ENCODE measurements at places on chromosomes 5 and 9. TPM values are rescaled to one million over a fixed set of nuclear protein-coding genes. Genes with fewer than 3 reads are reported as not detected.

LCN12 gene
- total RNA-seq: 0.55 TPM

SLC22A4 gene
- total RNA-seq: 3.4 TPM

HTR4 gene
- not detected for total RNA-seq

BASP1 gene
- 169 TPM for total RNA-seq

COL15A1 gene
- 0.04 TPM for total RNA-seq

BNC2 gene
- total RNA-seq: 11.7 TPM

MELK gene
- total RNA-seq: 40.8 TPM

GZMA gene
- total RNA-seq: not detected

ACTBL2 gene
- total RNA-seq: 0.12 TPM

- no peaks in the 10 kb centered on the region for H3K36me3 ChIP-seq
- no peak overlapping the region for H3K4me3 ChIP-seq
- H3K4me1 ChIP-seq: peaks cover 36% of the 10 kb centered on the region
- no peak for DNase-seq
- peak overlapping the region; percentile 99 for H3K27ac ChIP-seq
Measured at GRCh38 chr9:35923598-35923926, 14.3 kb downstream of the SPAAR start.

GRCh38 chr5:149559706-149560105, 8.5 kb upstream of the CSNK1A1 start:
- no peaks in the 10 kb centered on the region for H3K36me3 ChIP-seq
- no peaks in the 10 kb centered on the region for H3K27me3 ChIP-seq
- H3K4me3 ChIP-seq: no peak overlapping the region
- DNase-seq: no peak
- peaks cover 41% of the 10 kb centered on the region for H3K4me1 ChIP-seq

- DNase-seq: no peak
- H3K27ac ChIP-seq: no peak overlapping the region
- H3K4me3 ChIP-seq: no peak overlapping the region
- no peaks in the 10 kb centered on the region for H3K36me3 ChIP-seq
Measured at GRCh38 chr9:89361031-89361430, 42.7 kb downstream of the SECISBP2 start.

- peaks cover 4% of the 10 kb centered on the region for H3K4me1 ChIP-seq
- H3K27me3 ChIP-seq: no peaks in the 10 kb centered on the region
- H3K36me3 ChIP-seq: no peaks in the 10 kb centered on the region
Measured at GRCh38 chr5:163342306-163342705, 95.1 kb upstream of the CCNG1 start.

GRCh38 chr5:174623018-174623417, 101.4 kb upstream of the MSX2 start:
- H3K4me3 ChIP-seq: no peak overlapping the region
- H3K27ac ChIP-seq: no peak overlapping the region
- no peaks in the 10 kb centered on the region for H3K36me3 ChIP-seq
- 0 out of 2 replicates have a peak, but pooled peaks cover 5% of the 10 kb centered on the region for H3K4me1 ChIP-seq
- DNase-seq: no peak

- peaks cover 20% of the 10 kb centered on the region for H3K4me1 ChIP-seq
- H3K27ac ChIP-seq: no peak overlapping the region
- H3K4me3 ChIP-seq: no peak overlapping the region
- no peaks in the 10 kb centered on the region for H3K27me3 ChIP-seq
Measured at GRCh38 chr5:31823472-31823871, 184.5 kb downstream of the PDZD2 start.

DNA sequence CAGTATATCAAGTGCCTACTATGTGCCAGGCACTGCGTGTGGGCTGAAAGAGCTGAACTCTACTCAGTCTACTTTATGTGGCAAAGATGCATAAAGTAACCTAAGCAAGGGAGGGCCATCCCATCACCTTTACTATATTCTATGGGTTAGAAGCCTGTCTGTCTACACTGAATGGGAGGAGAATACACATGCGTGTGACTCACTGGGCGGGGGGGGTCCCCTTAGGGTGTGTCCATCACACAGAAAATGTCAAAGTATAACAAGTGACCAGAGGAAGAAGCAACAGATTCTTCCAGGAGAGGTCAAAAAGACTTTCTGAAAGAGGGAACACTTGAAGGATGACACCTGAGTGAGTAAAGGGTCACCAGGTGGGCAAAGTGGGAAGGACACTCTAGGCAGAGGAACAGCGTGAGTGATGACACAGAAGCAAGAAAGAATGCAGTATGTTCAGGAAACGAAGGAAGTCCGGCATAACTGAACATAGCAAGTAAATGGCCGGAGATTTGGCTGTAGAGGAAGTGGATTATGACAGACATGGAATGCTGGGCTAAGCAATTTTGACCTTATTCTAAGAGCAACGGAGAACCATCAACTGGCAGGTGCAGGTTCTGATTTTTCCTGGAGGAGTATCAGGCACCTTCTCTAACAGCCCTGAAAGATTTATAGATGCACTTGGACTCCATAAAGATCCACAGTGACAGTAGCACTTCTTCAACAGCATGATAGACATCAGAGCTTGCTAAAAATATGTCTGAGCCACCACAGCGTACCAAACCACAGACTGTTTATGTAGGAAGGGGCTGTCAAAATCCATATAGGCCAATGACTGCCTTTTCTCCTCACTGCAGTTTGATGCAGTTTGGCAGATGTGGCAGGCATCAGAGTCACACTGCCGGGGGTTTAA, 8.0 kb upstream of the WHRN start:
- peak; percentile 62 for DNase-seq
- peak overlapping the region; percentile 50 for H3K4me3 ChIP-seq
- H3K27me3 ChIP-seq: no peaks in the 10 kb centered on the region
- H3K36me3 ChIP-seq: no peaks in the 10 kb centered on the region

GRCh38 chr9:89026876-89027275, 35.6 kb downstream of the S1PR3 start:
- H3K4me1 ChIP-seq: peaks cover 14% of the 10 kb centered on the region
- H3K27me3 ChIP-seq: no peaks in the 10 kb centered on the region
- DNase-seq: no peak
- no peak overlapping the region for H3K4me3 ChIP-seq
- H3K27ac ChIP-seq: no peak overlapping the region

- H3K27ac ChIP-seq: no peak overlapping the region
- peaks cover 14% of the 10 kb centered on the region for H3K4me1 ChIP-seq
- H3K27me3 ChIP-seq: no peaks in the 10 kb centered on the region
- DNase-seq: no peak
- no peak overlapping the region for H3K4me3 ChIP-seq
- no peaks in the 10 kb centered on the region for H3K36me3 ChIP-seq
Measured at GRCh38 chr5:115469904-115470516, 74.6 kb downstream of the FEM1C start.

DNA sequence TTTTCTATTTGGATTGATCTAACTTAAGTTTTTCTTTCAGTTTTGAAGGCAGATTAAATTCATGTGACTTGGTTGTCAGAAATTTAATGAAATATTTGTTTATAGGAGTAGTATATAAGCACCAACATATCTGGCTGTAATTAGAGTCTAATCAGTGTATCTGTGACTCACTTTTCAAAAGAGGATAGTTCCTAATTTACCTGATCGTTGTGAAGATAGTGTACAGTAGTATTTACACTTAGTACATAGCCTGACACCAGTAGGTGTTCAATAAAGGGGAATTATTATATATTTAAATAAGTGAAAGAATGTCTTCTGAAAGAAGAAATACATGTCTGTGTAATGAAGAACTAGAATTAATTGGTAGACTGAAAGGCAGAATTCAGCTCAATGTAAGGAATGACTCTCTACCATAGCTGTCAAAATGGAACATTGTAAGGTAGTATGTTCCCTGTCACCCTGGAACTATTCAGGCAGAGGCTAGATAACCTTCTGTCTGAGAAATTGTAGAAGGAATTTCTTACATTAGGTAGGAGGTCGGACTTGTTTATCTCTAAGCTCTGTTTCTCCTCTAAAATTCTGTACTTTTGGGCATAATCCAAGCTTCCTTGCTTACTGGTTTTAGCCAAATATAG, 8.6 kb downstream of the TGFBR1 start:
- H3K36me3 ChIP-seq: no peaks in the 10 kb centered on the region
- no peaks in the 10 kb centered on the region for H3K27me3 ChIP-seq
- H3K4me1 ChIP-seq: no peaks in the 10 kb centered on the region
- H3K4me3 ChIP-seq: no peak overlapping the region
- no peak overlapping the region for H3K27ac ChIP-seq
- no peak for DNase-seq

DNA sequence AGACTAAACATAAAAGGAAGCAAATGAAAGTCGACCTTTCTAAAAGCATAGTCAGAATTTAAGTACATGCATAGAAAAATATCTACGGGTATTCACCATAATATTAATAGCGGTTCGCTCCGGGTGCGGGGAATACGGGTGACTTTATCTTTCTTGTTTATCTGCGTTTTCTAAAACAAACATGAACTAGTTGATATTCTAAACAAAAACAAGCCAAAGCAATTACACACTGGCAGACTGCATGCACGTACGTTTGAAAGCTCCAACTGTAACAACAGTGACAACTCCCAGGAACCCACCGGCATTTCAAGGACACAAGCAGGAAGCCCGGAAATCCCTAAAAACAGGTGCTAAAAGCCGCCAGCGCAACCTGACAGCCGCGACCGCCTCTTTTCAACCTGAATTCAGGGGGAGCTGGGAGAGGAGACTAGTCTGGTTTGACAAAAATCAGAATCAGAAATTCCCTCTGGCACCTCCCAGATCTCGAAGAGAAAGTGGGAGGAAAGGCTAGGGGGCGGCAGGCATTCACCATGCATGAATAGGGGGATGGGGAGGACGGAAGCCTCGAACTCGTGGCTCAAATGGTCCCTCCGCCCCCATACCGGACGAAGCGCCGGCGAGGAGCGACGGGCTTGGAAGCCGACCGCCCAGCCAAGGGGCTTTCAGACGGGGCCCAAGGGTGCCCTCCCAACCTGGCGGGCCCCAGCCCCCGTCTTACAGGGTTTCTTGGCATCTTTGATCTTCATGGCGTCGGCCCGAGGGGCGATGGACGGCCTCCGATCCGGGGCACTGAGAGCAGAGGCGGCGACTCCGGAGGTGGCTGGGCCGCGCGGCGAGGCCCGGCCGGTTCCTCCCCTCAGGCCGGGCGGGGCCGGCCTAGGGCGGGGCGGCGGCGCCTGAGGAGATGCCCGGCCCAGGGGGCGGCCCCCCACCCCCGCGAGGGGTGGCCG, at the start of gene PANK3:
Gene PANK3 (minus strand): TSS at position 831 of the 950 bp plus-strand sequence. CDS start 85 bp downstream, at position 746.
- no peak for DNase-seq
- H3K27ac ChIP-seq: peak within 1 kb of the TSS; percentile 74
- peak within 1 kb of the TSS; percentile 97 for H3K4me3 ChIP-seq
- peaks cover 17% of the 10 kb centered on the region for H3K4me1 ChIP-seq

DNA sequence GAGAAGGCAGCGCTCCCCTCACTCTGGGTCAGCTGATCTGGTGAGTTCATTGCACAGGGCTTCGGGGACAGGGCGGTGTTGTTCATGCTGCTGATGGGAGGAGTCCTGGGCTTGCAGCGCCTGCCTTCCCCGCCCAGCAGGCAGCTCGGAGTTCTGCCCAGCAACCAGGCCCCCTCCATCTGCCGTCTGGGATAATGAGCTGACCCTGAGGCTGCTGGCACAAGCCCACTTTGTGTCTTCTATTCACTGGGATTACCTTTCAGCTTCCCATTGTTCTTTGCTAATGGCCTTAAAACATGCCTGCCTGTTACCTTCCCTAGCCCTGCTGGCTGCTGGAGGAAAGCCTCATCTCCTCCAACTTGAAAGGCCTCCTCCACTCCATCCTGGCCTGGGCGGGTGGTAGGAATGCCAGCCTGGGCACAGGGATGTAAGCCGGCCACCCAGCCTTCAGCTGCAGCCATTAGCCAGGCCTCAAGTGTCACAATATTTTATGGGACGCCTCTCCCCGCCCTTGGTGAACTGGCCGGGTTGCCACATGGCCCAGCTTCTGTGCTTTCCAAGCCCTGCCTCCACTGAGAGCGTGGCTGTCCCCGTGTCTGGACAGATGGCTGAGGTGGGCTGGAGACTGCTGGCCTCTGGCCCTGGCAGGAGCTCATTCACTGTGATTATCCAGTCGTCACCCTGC, 70.4 kb downstream of the GADD45G start:
- H3K4me1 ChIP-seq: no peaks in the 10 kb centered on the region
- no peak overlapping the region for H3K27ac ChIP-seq

- peaks cover 7% of the 10 kb centered on the region for H3K4me1 ChIP-seq
- H3K27ac ChIP-seq: no peak overlapping the region
- no peak for DNase-seq
- H3K27me3 ChIP-seq: no peaks in the 10 kb centered on the region
Measured at GRCh38 chr5:98564836-98565235, 208.6 kb upstream of the RGMB start.

DNA sequence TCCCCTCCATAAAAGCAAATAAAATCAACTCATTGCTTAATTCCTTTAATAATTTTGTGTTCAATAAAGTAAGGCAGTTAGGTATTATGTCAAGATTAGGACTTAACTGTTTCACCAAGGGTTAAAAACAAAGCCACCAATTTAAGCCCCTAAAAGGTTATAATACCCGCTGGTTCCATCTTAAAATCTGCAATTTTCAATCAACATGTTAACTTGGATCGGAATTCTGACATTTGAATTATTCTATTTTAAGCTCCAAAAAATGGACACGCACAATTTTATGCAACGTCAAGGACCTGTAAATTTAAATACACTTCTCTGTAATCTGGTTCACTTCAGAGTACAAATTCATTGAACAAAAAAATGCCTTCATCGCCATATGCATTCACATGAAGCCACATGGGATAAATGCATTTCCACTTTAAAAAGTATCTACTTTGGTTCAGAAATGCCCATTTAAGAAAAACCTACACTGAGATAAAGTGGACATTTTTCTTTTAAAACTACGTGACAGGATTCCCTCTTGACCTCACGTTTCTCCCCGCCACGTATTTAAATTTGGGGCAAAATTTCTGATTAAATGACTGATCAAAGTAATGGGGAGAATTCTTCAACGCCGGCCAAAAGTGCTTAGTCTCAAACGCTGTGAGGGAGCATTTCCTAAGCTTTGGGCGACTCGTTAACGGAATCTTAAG, 721 bp downstream of the GIN1 start:
- peak; percentile 36 for DNase-seq
- peak overlapping the region; percentile 92 for H3K27ac ChIP-seq
- H3K4me3 ChIP-seq: peak overlapping the region; percentile 90
- no peaks in the 10 kb centered on the region for H3K27me3 ChIP-seq
- peaks cover 40% of the 10 kb centered on the region for H3K4me1 ChIP-seq

GRCh38 chr5:171980792-171981191, 25.6 kb downstream of the FBXW11 start:
- H3K36me3 ChIP-seq: peaks cover 46% of the 10 kb centered on the region
- no peak for DNase-seq
- H3K4me3 ChIP-seq: no peak overlapping the region
- peaks cover 15% of the 10 kb centered on the region for H3K4me1 ChIP-seq
- no peak overlapping the region for H3K27ac ChIP-seq

DNA sequence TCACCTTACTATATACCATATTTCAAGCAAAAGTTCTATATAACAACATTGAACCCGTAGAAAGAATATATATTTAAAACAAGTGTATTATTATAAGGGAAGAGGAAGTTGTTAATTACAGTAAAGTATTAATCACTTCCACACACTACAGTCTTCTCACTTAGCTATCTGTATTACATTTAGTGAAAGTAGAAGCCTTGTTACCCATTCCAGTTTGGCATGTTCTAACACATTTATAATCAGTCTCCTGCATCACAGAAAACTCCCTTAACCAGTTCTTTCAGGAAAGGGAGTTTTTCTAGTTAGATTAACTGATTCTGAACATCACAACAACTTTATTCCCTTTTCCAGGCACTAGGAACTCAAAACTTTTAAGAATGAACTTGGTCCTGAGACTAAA, 6.9 kb downstream of the RAB14 start:
- no peak overlapping the region for H3K4me3 ChIP-seq
- no peaks in the 10 kb centered on the region for H3K27me3 ChIP-seq
- peaks cover 27% of the 10 kb centered on the region for H3K4me1 ChIP-seq
- DNase-seq: no peak
- H3K36me3 ChIP-seq: peaks cover 5% of the 10 kb centered on the region
- H3K27ac ChIP-seq: no peak overlapping the region

Data from PC-3 (cell line).